ENCODE measurements at places on chromosomes 3 and 15. TPM values are rescaled to one million over a fixed set of nuclear protein-coding genes. Genes with fewer than 3 reads are reported as not detected.

TRPM1 gene
- total RNA-seq, result not detected

DUOXA1 gene
- not detected for total RNA-seq

KLHL6 gene
- total RNA-seq, result 1.4 TPM

TRH gene
- total RNA-seq, result 29.1 TPM

SPSB4 gene
- total RNA-seq, result 7.2 TPM

CATSPER2 gene
- total RNA-seq, result 5.5 TPM

ADAM10 gene
- total RNA-seq, result 66.2 TPM

XCR1 gene
- not detected for total RNA-seq

SCN11A gene
- total RNA-seq, result 0.46 TPM

ST3GAL6 gene
- 10.6 TPM for total RNA-seq

TXNRD3 gene
- 15.7 TPM for total RNA-seq
